ENCODE measurements at places on chromosomes 6 and 20.

DNA sequence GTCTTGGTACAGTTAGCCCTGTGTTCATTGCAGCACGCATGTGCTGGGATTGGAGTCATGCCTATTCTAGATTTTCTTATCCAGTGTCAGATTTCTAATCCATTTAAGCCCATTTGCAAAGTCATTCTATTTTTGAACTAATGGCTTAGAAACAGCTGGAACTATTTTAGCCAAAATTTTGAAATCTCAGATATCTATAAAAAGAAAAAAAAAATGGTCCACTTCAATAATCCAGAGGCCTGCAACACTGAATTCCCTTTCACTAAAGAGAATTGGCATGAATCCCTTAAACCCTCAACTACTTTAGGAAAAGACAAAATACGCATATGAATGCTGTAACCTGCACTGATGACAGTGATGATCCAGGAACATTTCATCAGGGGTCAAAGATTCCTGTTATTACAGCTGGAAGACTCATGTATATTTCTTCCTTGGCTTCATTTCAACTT lies 1.5 kb downstream of the COL21A1 start:
- no peak for DNase-seq

DNA sequence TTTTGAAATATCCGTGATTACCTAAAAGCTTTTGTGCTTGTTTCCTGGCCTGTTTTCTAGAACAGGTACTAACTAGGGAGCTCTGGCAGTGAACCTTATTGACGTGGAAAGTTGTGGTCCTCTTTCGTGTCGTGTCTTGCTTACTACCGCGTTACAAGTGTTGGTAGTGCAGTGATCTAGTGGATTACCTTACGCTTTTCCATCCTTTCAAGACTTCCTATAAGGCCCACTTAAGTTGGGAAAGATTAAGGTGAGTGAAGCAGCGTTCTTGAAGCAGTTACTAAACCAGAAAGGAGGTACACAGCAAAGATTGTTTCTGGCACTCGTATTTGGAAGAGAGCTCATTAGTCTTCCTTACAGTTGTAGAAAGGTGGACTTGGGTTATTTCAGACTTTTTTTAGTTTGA lies 1.9 kb downstream of the PNRC1 start:
- DNase-seq = no peak

DNA sequence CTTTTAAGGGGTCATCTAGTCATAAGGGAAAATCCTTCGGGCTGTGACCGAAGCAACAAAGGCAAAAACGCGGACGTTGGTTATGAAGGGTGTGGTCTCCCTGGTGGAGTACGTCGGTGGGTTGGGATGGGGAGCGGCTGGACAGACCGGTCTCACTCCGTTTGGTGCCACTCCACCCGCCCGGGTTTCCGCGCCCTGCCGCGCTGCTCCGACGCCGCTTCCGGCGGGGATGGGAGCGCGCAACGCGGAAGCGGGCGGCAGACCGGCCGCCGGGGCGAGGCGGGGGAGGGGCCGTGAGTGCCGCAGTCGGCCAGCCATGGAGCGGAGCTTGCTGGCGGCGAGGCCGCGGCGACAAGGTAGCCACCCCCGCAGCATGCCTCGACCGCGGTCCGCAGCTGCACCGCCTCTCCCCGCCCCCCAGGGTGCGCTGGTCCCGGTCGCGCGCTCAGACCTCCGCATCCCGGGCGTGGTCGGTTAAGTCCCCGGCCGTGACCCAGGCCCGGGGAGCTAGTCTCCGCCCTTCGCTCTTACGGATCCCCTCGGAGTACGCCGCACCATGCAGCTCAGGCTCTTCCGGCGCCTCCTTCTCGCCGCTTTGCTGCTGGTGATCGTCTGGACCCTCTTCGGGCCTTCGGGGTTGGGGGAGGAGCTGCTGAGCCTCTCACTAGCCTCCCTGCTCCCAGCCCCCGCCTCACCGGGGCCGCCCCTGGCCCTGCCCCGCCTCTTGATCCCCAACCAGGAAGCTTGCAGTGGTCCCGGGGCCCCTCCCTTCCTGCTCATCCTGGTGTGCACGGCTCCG lies at the start of gene B3GALT4:
Gene B3GALT4 (plus strand): TSS at position 260 of the 799 bp plus-strand sequence. CDS start 297 bp downstream, at position 557.
- DNase-seq = peak; percentile 47

- DNase-seq = no peak
Observed at GRCh38 chr6:80488190-80488589, 381.7 kb downstream of the BCKDHB start.

DNA sequence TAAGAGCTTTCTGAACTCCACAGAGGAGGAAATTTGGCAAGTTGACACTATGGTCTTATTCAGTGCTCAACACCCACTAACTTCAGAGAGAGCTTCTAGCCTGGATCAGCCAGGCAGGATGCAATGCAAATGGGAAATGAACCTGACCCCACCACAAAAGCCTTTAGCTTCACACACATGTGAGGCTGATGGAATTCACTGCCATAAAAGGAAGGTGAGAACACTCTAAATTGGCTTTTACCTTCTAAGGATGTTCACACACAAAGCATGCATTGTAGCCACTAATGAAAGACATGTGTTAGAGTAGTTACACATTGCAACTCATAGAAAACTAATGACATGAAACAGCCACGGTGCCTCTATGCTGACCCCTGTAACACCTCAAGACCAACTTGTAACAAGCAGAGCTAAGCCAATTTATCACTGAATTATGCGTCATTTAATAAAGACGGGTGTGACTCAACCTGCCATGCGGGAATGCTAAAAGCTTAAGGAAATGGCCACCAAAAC lies 262.1 kb downstream of the HACE1 start:
- DNase-seq = no peak

DNA sequence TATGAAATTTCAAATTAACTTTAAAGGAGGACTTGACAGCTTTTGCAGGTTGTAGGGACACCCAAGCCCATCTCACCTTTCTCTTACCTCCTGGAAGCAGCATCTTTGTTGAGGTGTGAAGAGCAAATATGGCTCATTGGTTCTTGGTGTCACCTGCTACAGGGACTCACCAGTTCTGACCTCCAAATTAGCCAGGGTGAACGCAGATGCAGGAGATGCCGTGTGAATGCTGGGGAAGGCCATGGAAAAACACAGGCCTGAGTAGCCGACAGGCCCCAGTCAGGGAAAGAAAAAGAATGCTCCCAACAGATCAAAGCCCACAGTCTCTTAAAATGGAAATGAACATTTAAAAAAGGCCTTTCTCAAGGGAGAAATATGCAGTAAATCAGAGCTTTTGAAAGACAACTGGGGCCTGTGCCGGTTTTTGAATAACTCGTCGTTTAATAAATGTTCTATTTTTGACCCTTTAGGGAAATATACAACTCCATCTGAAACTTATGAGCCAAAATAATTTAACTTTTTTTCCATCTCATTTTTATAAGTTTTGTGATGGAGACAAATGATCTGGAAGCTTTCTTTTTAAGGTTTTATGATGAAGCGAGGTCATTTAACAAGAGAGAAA lies 167.5 kb downstream of the CD83 start:
- no peak for DNase-seq

DNA sequence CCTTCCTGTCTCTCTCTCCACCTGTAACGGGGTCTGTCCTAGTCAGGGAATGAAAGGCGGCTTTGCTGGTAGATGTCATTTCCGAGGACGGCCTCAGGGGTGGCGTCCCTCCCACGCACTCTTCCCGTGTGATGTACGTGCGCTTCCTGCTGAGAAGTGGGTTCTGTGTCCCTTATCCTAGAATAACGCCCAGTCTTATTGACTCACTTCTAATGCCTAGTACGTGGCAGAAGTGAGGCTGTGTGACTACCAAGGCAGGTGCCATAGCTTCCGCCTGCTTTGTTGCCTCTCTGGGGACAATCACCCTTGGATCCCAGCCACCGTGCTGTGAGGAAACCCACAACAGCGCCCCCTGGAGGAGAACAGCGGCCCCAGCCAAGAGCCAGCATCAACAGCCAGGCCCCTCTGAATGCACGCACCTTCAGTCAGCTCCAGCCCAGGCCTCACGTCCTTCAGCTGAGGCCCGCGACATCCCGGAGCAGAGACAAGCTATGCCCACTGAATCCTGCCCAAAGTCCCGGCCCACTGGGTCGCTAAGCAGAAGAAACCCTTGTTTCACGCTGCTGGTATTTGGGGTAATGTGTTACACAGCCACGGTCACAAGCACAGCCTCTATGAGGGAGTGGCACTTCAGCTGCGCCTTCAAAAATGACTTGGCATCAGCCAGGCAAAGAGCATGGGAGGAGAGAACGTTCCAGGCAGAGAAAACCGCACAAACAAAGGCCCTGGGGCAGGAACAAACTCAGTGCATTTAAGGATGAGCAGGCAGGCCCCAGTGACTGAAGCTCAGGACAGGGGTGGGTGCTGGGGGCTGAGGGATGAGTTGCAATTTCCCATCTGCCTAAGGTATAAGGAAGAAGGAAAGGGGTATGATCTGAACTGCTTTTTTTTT lies 224.2 kb downstream of the NFATC2 start:
- no peak for DNase-seq

DNA sequence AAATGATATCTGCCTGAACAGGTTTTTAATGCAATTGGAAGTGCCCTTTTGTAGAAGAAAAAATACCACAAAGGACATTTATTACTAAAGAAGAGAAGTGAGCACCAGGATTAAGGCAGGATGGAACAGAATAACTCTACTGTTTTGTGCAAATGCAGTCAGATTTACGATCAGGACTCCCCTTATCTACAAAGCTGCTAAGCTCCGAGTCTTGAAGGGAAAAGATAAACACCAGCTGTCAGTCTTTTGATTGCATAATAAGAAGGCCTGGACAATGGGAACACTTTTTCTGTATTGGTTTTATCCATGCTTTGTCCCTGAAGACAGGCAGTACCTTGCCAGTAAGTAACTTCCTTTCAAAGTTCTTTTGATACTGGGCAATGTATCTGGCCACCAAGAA lies 797.9 kb upstream of the SLC35B3 start:
- DNase-seq = no peak

- DNase-seq = peak; percentile 71
Observed at GRCh38 chr20:63835021-63835858, 4.2 kb upstream of the ZBTB46 start.

DNA sequence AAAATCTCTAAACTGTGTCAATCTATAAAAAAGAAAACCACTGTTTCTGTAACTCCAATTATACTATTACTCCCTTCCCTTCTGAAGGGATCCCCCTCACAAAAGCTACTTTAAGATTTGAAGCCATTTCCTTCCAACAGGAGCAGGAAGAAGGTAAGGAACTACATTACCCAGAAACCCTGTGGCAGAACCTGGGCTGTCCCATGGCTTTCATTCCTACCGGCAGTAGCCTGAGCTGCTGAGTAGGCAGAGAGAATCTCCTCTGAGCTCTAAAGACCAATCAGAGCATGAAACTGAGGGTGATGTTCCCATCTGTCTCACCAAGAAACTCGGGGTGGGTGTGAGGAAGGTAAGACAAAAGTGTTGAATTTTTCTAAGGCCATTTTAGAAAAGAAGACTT lies 108.0 kb upstream of the LRFN2 start:
- no peak for DNase-seq

GRCh38 chr20:62808211-62808865 lies 3.7 kb downstream of the OGFR start:
- no peak for DNase-seq

- no peak for DNase-seq
Observed at GRCh38 chr6:74409447-74409846, 713.4 kb downstream of the CD109 start.

DNA sequence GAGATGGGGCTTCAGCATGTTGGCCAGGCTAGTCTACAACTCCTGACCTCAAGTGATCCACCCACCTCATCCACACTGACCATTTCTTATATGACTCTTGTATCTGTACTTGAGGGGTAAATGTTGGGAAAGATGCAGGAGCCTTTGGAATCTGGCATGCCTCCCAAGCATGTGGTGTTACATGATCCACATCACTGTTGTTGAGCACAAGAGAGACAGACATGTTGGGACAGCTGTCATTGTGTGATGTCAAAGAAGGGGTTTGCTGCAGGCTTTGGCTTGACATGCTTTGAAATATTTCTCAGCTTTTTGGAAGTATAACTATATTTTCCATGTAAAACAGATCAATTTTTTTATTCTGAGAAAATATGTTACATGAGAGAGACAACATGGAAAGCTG lies 139.9 kb downstream of the MOXD1 start:
- DNase-seq = no peak

GRCh38 chr6:51466427-51466826 lies 621.0 kb downstream of the PKHD1 start:
- DNase-seq = no peak

GRCh38 chr6:378958-379409 lies 12.6 kb upstream of the IRF4 start:
- DNase-seq = no peak

DNA sequence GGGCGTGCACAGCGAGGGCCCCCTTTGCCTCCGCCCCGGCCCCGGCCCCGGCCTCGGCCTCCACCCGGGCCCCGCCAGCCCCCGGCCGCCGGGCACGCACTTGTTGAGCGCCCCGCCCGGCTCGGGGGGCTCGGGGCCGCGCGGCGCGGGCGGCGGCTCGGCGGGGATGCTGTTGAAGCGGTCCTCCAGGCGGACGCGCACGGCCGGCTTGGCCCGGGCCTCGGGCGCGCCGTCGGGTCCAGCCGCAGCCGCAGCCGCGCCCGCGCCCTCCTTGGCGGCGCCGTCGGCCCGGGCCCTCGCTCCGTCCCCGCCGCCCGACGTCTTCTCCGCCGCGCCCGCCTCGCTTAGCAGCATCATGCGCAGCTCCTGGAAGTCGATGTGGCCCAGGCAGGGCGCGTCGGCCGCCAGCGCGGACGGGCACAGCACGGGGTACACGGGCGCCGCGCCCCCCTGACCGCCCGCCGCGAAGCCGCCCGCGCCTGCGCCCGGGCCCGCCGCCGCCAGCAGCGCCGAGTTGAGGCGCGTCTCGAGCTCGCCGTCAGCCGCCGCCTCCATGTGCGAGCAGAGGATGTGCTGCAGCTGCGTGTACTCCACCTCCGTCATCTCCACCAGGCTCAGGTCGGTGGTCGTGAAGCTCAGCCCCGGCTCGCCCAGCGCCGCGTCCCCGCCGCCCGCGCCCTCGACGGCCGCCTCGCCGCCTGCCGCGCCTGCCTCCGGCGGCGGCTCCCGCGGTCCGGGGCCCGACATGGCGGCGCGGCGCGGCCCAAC lies 514 bp downstream of the TCFL5 start:
- no peak for DNase-seq

DNA sequence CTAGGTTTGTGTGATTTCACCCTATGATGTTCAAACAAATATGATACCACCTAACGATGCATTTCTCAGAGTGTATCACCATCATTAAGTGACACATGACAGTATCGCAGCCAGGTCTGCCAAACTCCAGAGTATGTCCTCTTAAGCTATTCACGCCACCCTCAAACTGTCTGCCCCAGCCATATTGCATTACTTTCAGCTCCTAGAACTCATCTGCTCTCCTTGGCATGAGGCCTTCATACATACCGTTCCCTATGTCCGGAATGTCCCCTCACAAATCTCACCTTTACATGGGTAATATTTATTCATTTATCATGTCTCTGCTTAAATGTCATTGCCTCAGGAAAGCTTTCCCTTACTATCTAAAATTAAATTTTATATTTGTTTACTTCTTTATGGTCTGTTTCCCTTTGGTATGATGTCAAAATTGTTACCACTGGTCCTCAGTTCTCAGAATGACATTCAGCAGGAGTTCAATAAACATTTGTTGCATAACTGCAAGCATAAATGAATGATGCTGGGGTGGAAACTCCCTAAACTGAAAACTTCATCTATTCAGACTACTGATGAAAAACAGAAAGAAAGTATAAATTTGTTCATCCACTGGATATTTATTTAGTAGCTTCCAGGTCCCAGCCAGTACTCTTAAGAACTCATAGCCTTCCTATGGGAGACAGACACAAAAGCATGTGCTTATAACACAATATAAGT lies 3.2 kb downstream of the SESN1 start:
- no peak for DNase-seq
